ENCODE measurements at places on chromosomes 4 and X.
A peak's percentile ranks its signal among the peaks of the same experiment; 100 is the strongest.

DNA sequence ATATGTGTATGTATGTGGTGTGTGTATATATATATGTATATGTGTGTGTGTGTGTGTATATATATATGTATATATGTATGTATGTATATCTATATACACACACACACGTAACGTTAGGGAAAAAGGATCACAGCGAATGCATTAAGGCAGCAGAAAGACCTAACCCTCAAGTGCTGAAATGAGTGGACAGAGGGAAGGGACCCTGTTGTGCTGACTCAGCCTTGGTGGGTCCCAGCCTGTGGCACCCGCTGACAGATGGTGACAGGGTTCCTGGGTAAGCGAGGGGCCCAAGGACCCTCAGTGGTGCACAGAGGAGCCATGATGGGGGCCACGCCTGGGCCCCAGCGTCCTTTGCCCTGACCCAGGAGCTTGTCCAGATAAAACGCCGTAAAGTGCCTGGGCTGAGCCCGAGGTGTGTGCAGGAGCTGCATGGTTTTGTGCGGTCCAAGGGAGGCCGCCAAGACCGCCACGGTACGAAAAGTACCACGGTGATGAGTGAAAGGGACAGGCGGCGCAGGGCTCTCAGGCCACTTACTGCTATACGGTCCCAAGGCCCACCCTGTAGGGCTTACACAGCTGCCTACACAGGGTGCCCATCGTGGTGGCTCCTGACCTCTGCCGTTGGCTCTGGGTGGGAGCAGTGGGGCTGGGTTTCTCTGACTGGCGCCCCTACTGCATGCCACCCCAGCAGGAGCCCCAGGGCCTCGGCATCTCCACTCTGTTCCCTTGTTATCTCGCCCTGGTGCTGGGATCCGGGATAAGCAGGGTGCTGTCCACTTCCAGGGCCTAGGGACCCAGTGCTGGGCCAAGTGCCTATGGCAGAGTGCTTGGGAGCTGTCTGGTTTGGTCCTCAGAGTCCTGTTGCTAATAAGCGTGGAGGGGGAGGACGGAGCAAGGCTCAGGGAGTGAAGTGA is 10.0 kb downstream of the SH3BP2 start:
- DNase-seq = no peak

- peak; percentile 13 for DNase-seq
Observed at GRCh38 chrX:114841051-114841450, 176.4 kb downstream of the IL13RA2 start.

DNA sequence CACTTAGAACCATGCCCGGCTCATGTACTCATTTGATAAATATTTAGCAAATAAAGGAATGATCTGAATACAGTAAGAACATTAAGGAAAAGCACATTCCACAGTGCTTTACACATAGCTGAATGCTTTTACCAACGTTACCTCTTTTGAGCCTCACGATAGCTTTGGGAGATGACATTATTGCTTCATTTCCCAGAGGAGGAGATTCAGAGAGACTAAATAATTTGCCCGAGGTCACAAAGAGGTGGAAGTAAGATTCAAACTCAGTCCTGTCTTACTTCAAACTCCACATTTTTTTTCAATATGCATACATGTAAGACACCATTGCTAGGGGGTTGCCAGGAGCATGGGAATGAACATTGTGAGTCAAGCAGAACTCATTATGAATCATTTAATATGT is 538.5 kb downstream of the BCOR start:
- peak; percentile 2 for DNase-seq

- peak; percentile 56 for DNase-seq
Observed at GRCh38 chrX:41923978-41924683, 777 bp upstream of the CASK start.

- no peak for DNase-seq
Observed at GRCh38 chr4:24453951-24454350, 130.4 kb downstream of the DHX15 start.

GRCh38 chr4:151777471-151777870 is 16.7 kb upstream of the GATB start:
- DNase-seq = no peak

GRCh38 chr4:10366628-10367027 is 90.6 kb downstream of the ZNF518B start:
- DNase-seq = no peak

DNA sequence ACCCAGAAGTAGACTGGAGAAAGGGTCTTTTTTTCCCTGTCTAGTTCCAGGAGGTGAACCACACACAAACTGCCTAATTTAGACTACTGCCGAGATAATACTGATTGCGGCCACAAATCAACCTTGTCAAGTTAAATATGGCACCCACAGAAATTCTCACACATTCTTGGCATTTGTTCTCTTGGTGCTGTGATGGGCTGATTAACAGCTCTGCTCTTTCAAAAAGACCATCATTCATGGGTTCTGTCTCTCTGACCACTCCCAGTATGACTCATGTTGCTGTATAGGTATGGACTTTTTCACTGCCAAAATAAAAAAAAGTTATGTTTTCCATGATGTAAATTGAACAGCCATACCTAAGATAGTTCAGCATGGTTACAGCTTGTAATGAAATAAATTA is 1003.5 kb upstream of the LCORL start:
- DNase-seq = peak; percentile 4

GRCh38 chr4:140052050-140052449 is 101.9 kb downstream of the MAML3 start:
- peak; percentile 75 for DNase-seq

DNA sequence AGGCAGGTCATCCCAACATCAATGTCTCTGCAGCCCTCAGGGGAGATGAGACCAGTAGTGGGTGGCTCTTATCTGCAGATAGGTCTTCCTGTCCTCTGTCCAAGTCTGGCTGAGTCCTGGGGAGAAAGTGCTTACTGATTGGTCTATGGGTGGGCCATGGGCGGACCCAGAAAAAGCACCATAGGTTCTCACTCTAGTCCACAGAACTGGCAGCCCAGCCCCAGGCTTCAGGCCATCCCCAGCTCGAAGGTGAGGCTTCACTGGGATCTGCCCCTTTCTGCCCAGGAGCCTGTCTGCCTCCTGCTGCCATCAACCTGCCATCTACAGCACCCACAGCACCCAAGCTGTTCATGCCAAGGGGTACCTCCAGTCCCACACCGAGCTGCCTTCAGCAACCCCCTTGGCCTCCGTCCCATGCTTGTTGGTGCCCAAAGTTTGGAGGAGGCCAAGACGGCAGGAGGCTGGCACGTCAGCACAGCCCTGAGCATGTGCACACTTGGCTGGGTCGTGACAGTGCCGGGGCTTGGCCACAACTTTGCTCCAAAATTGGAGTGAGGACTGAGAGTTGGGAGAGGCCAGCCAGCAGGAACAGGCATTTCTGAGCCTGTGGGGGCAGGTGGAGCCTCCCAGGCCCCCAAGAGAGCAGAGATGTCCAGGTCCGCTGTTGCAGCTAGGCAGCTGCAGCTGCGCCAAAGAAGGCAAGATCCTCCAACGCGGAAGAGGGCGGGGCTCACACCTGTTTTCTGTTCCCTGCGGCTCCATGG is 99.6 kb downstream of the IQCM start:
- DNase-seq = no peak

GRCh38 chr4:163959932-163960331 is 465.4 kb downstream of the TMA16 start:
- no peak for DNase-seq

DNA sequence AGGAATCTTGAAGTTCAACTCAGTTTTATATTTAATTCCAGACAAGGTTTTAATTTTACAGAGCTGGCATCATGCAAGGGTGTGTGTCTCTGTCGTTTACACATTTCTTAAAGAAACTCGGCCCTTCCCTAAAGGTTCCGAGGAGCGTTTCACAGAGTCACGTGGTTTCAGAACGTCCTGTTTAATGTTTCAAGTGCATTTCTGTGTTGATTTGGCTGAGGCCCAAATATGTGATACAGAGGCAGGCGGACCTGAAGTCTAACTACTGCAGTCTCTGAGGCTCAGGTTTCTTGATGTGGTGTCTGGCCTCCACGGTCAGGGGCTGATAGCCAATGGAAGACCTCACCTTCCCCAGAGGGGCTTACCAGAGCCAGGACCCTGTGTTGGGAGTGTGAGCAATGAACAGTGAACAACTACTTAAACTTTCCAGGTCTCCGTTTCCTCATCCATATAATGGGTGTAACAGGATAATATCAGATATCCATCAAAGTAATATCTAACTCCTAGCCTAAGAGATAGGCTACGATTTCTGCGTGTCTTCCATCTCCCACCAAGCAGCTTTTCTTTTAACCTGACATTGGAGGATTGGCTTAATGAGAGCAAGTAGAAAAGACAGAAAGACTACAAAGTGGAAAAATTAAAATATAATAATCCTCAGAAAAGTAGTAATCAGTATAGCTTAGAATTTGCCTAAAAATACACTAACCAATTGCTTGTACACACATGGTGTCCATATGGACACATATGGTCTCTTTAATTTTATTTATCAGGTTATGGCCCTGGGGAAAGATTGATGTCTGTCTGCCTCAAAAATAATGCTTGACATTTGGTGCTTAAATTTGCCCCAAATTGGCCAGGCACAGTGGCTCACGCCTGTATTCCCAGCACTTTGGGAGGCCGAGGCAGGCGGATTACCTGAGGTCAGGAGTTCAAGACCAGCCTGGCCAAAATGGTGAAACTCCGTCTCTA is 50.0 kb upstream of the TRIM2 start:
- peak; percentile 78 for DNase-seq

GRCh38 chrX:15310117-15310516 is 5.3 kb downstream of the ASB11 start:
- DNase-seq = peak; percentile 66

Measured in choroid plexus epithelial cell (primary cell).